ENCODE measurements at places on chromosomes 5 and 9.

DNA sequence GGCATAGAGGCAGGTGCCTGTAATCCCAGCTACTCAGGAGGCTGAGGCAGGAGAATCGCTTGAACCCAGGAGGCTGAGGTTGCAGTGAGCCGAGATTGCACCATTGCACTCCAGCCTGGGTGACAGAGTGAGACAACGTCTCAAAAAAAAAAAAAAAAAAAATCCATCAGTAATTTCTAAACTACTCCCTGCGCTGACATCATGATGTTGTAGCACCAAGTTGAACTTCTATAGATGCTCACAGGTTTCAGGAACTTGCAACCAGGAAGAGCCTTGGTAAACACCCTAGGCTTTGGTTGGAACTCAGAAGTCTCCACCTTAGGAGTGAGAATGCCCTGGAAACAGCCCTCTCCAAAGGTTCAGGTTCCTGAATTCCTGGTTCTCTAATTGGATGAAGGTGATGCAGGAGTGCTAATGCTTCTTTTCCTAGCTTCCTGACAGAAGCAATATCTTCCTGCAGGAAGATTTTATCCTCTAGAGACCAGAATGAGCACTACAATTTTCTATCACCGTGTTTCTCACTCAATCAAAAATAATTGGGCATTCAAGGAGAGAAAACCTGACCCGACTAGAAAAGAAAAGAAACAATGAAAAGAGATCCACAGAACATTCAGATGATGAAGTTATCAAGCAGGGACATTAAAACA, 469.6 kb downstream of the GADD45G start:
- H3K4me1 ChIP-seq: peaks cover 22% of the 10 kb centered on the region
- H3K4me3 ChIP-seq: no peak overlapping the region
- no peaks in the 10 kb centered on the region for H3K36me3 ChIP-seq
- no peak overlapping the region for H3K27ac ChIP-seq

DNA sequence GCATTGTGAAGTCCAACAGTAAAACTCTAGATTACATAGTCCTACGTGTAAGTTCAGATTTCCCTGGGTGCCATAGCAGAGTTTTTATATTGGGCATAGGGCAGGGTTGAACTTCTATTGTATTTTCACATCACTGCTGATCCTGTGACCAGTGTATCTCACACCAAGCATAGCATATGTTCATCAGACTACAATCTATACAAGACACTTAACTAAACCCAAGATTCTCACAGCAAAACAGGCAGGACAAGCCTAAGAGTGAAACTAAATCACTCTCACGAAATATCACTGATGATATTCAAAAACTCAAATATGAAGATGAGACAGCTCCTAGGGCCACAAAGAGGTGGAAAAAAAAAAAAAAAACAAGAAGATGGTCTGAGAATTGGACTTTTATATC, 3.2 kb upstream of the PPP1R2B start:
- no peaks in the 10 kb centered on the region for H3K4me1 ChIP-seq
- no peak overlapping the region for H3K4me3 ChIP-seq

GRCh38 chr9:134620751-134621557, 20.6 kb upstream of the COL5A1 start:
- H3K36me3 ChIP-seq: no peaks in the 10 kb centered on the region
- H3K27ac ChIP-seq: no peak overlapping the region
- H3K4me1 ChIP-seq: no peaks in the 10 kb centered on the region
- DNase-seq: no peak

- no peak for DNase-seq
- no peaks in the 10 kb centered on the region for H3K36me3 ChIP-seq
- H3K27ac ChIP-seq: no peak overlapping the region
- no peak overlapping the region for H3K4me3 ChIP-seq
- H3K27me3 ChIP-seq: no peaks in the 10 kb centered on the region
Observed at GRCh38 chr9:80602291-80602690, 1030.5 kb downstream of the TLE4 start.

DNA sequence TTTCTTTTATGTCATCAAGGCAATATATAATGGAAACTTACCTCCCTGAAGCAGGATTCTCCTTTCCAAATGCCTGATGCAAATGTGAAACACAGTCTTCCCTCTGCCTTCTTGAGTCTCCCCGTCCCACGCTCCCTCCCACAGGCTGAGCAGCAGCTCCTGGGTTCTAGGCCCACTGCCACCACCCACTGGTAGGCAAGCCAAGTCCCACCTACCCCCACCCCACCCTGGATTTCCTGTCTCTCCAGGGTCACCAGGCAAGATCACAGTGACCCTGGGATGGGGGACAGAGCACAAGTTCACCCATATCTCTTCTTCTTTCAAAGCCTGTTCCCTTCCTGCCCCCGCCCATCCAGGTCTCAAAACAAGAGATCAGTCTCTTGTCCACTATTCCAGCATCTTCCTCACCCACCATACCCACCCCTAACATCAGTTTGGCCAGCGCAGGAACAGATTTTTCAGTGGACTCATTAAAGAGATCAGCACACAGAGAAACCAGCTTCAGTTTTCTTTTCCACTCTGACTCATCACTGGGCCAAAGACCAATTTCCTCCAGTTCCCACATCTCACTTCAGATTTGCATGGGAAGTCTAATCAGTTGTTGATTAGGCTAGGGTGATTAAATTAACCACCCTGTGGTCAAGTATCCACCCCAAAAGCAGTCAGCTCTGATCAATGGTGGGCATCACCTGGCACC, 151.5 kb downstream of the ACTL7B start:
- H3K4me3 ChIP-seq: no peak overlapping the region
- H3K36me3 ChIP-seq: no peaks in the 10 kb centered on the region
- H3K27me3 ChIP-seq: no peaks in the 10 kb centered on the region
- H3K27ac ChIP-seq: no peak overlapping the region
- no peak for DNase-seq

- H3K27me3 ChIP-seq: no peaks in the 10 kb centered on the region
- no peak overlapping the region for H3K27ac ChIP-seq
- no peaks in the 10 kb centered on the region for H3K36me3 ChIP-seq
- no peak for DNase-seq
Observed at GRCh38 chr9:73649552-73649951, 497.9 kb downstream of the ANXA1 start.

- H3K4me3 ChIP-seq: no peak overlapping the region
- H3K27me3 ChIP-seq: peaks cover 20% of the 10 kb centered on the region
- no peak for DNase-seq
- H3K27ac ChIP-seq: no peak overlapping the region
- H3K4me1 ChIP-seq: no peaks in the 10 kb centered on the region
- H3K36me3 ChIP-seq: peaks cover 3% of the 10 kb centered on the region
Observed at GRCh38 chr5:103223031-103223955, 35.3 kb upstream of the MACIR start.

- DNase-seq: peak; percentile 70
- no peak overlapping the region for H3K27ac ChIP-seq
- peaks cover 6% of the 10 kb centered on the region for H3K4me1 ChIP-seq
- H3K36me3 ChIP-seq: no peaks in the 10 kb centered on the region
- no peak overlapping the region for H3K4me3 ChIP-seq
- H3K27me3 ChIP-seq: peaks cover 62% of the 10 kb centered on the region
Observed at GRCh38 chr5:176619203-176619568, 9.2 kb upstream of the GPRIN1 start.

- H3K27ac ChIP-seq: no peak overlapping the region
- H3K36me3 ChIP-seq: no peaks in the 10 kb centered on the region
- peaks cover 15% of the 10 kb centered on the region for H3K27me3 ChIP-seq
- no peak overlapping the region for H3K4me3 ChIP-seq
Observed at GRCh38 chr9:133700819-133701320, 37.3 kb downstream of the SARDH start.

- H3K27me3 ChIP-seq: no peaks in the 10 kb centered on the region
- no peaks in the 10 kb centered on the region for H3K36me3 ChIP-seq
- H3K4me1 ChIP-seq: no peaks in the 10 kb centered on the region
Observed at GRCh38 chr5:57761513-57761912, 278.9 kb upstream of the ACTBL2 start.

DNA sequence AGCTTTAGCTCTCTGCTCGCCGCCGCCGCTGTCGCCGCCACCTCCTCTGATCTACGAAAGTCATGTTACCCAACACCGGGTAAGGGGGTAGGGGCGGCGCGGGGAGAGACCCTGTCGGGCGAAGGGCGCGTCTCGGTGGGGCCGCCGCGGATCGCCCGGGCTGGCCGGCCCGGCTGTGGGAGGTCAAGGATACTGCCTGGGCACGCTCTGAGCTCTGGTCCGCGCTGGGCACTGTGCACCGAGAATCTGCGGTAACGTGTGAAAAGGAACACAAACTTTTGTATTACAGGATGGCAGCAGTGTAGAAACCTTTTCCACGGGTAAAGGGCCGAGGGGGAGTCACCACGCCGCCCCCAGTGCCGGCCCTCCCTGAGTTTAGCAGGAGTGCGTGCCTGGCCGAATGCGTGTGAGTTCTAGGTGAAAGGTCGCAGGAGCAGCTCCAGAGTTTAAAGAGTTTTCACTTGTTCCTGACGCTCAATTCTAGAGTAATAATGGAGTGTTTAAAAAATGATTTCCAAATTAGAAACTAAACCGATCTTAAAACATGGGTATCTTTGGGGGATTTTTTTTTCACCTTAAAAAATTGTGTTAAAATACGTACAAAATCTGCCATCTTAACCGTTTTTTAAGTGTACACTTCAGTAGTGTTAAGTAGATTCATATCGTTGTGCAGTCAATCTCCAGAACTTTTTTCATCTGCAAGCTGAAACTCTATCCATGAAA, at the start of gene HSDL2:
Gene HSDL2, plus strand, starts transcription at position 7 of the 723 bp plus-strand sequence. Its CDS starts 56 bp downstream, at position 63.
- peaks cover 7% of the 10 kb centered on the region for H3K36me3 ChIP-seq
- H3K27me3 ChIP-seq: no peaks in the 10 kb centered on the region
- H3K27ac ChIP-seq: peak within 1 kb of the TSS; percentile 100
- H3K4me3 ChIP-seq: peak within 1 kb of the TSS; percentile 99
- H3K4me1 ChIP-seq: peaks cover 55% of the 10 kb centered on the region

- H3K36me3 ChIP-seq: no peaks in the 10 kb centered on the region
- H3K4me3 ChIP-seq: peak overlapping the region; percentile 49
- H3K27ac ChIP-seq: no peak overlapping the region
Observed at GRCh38 chr5:72108202-72109061, 1.2 kb downstream of the MAP1B start.

DNA sequence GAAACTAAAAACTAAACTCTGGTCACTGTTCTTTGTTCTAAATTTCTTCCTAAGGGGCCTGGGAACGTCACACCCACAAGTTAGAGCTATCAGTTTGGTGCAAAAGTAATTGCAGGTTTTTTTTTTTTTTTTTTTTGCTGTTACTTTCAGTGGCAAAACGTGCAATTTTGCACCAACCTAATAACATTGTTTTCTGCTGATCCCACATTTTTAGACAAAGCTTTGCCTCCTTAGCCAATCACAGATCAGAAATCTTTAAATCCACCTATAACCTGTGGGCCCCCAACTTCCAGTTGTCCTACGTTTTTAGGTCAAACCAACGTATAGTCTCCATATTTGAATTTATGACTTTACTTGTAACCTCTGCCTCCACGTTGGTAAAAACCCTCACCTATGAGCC, 11.1 kb upstream of the MED10 start:
- H3K27ac ChIP-seq: no peak overlapping the region
- H3K36me3 ChIP-seq: no peaks in the 10 kb centered on the region
- H3K4me3 ChIP-seq: no peak overlapping the region
- peaks cover 5% of the 10 kb centered on the region for H3K4me1 ChIP-seq
- peaks cover 17% of the 10 kb centered on the region for H3K27me3 ChIP-seq

DNA sequence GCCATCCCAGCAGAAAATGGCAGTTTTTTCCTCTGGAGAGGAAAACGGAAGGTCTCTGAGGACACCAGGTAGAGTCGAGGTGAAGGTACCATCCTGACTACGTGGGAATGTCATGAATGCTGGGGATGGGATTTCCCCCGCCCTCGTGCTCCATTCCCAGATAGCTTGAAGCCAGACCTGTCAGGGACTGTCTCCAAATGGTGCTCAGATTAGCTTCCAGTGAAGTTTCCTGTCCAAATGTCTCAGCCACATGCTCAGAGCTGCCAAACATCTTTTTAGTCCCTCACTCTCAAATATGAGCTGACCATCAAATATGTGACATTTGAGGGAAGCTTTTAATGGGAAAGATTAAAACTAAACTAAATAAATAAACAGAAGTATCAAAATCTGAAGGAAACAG, 7.6 kb upstream of the ANKRD34B start:
- H3K4me3 ChIP-seq: no peak overlapping the region
- DNase-seq: no peak
- no peak overlapping the region for H3K27ac ChIP-seq

GRCh38 chr9:133825555-133826218, 87.5 kb upstream of the SARDH start:
- no peak overlapping the region for H3K27ac ChIP-seq
- no peaks in the 10 kb centered on the region for H3K36me3 ChIP-seq
- DNase-seq: no peak
- no peak overlapping the region for H3K4me3 ChIP-seq

- no peak for DNase-seq
- peaks cover 52% of the 10 kb centered on the region for H3K36me3 ChIP-seq
- no peak overlapping the region for H3K4me3 ChIP-seq
- H3K4me1 ChIP-seq: peaks cover 16% of the 10 kb centered on the region
- H3K27me3 ChIP-seq: no peaks in the 10 kb centered on the region
Observed at GRCh38 chr9:36158917-36159316, 10.3 kb upstream of the CCIN start.

- H3K27ac ChIP-seq: no peak overlapping the region
- H3K4me1 ChIP-seq: peaks cover 6% of the 10 kb centered on the region
- H3K4me3 ChIP-seq: no peak overlapping the region
- H3K27me3 ChIP-seq: no peaks in the 10 kb centered on the region
- DNase-seq: no peak
- no peaks in the 10 kb centered on the region for H3K36me3 ChIP-seq
Observed at GRCh38 chr5:109942646-109943045, 252.9 kb downstream of the MAN2A1 start.

DNA sequence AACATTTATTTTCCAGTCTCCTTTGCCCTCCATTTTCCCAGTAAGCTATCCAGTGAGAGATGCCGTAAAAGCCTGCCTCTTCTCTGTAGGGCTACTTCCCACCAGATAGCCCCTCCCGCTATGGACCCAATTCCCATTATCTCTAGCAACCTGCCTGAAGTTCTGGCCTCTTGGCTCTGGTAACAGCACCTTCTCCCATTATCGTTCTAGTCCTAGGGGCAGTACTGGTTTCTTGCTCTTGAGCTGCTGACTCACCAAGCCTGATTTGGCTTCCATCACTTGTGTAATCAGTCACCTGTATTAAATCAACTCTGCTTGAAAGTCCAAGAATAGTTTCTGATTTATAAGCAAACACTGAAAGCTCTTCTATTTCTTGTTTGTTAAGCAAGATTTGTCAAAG, 42.8 kb upstream of the PARP8 start:
- no peak for DNase-seq
- no peak overlapping the region for H3K4me3 ChIP-seq
- H3K27me3 ChIP-seq: peaks cover 4% of the 10 kb centered on the region
- no peaks in the 10 kb centered on the region for H3K4me1 ChIP-seq
- H3K36me3 ChIP-seq: peaks cover 8% of the 10 kb centered on the region
- H3K27ac ChIP-seq: no peak overlapping the region

All from activated T-helper 2 cell treated with anti-CD3 and anti-CD28 coated beads, Interferon-gamma antibody, Interleukin-2, Interleukin-4, amounts not matched to agents 10 μg/mL and 5 μg/mL and 100 μg/mL, durations not matched to agents 14 hours and 24 hours and 36 hours (primary cell).